DMS 273 treated with DMSO at 0.1 percent for 48 hours (cell line): ENCODE measurements at places on chromosomes 7 and 10.

- DNase-seq, result no peak
Measured at GRCh38 chr10:131181456-131181855, 130.1 kb downstream of the TCERG1L start.

DNA sequence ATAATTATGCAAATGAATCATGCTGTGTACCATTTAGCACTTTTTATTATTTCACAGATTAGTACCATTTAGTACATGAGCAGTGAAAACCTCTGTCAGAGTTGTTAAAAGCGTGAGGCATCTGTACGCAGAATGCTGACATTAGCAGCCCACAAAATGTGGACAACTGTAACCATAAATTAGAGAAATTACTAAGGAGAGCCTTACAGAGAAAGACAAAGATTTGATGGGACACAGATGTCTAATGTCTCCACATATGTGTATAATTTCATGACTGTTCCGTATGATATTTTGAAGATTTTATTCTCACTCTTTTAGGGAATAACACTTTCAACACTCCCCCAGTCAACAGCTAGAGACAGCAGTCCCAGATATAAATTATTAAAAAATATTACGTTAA is 414.0 kb upstream of the ANKRD30A start:
- DNase-seq, result no peak

- DNase-seq, result no peak
Measured at GRCh38 chr10:96584035-96584434, 2.8 kb downstream of the TM9SF3 start.

- DNase-seq, result no peak
Measured at GRCh38 chr7:95933618-95934017, 161.3 kb downstream of the DYNC1I1 start.

DNA sequence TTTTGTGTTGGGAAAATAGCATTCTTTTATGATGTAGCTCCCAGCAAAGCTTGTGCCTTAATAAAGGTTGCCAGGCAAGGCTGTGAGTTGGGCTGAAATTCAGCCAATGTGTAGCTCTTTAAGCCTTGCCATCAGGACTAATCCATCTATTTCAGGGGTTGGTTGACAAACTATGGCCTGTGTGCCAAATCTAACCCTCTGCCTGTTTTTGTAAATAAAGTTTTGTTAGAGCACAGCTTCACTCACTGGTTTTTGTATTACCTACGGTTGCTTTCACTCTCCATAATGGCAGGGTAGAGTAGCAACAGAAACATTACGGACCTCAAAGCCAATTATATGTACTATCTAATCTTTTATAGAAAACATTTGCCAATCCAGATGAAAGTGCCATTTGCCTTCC is 638.1 kb upstream of the POT1 start:
- DNase-seq, result no peak

DNA sequence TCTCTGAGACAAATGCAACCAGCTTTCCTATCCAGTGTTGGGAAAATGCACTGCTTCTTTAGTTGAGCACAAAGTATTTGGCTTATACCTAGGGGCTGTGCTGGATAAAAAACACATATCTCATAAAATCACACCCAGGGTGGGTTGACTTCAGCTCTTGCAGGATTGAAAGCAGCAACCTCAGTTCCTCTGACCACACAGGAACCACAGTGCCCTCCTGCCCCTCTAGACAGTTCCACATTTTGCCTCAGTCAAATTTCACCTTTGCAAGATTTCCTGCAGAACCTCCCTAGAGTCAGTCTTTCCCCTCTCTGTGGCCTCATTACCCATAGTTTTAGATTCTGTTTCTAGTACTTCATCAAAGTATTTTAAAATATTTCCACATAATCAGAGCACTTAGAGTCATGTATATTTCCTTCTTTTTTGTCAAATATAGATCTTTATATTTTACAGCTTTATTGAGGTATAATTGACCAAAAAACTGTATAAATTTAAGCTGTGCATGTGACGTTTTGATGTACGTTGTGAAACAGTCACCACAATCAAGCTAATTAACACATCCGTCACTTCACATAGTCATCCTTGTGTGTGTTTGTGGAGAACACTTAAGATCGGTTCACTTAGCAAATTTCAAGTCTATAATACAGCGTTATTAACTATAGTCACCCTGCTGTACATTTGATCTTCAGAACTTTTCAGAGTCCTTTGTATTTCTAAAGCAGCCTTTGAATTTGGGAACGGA is 37.0 kb upstream of the EGR2 start:
- no peak for DNase-seq

GRCh38 chr10:18238870-18239485 is 98.8 kb downstream of the CACNB2 start:
- no peak for DNase-seq

DNA sequence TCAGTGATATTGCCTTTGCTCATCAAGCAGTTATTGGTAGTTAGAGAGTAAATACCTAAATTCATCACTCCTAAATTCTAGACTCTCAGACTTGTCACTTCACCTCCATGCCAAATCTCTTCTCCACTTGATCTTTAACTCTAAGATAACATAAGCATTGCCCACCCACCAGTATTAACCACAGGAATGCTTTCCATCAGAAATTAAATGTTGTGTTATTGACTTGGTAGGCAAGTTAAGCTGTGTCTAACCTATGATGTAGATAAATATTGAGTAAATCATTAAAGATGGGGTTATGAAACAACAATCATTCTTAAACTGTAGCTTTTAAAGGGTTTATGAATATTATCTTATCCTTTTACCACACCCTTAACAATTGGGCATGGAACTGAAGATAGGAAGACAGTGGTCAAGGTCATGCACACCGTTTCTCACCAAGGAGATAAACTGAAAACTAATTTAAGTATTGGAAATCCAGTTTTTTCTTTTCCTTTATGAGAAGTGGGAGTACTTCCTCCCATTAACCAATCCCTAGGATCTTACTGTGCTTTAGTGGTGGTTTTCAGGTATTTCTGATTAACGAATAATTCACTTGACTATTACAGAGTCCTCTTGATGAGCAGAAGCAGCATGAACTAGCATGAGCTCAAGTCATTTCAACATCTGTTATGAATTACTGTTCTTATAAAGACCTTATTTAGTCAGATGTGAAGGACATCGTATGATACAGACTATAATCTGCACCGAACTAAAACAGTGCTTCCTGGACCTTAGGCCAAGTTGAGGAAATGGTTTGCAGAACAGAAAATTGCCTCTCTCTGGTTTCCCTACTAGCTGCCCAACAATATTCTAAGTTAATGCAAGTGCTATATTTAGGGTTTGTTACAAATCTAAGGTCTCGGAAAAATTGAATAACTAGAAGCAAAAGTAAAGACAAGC is 142.0 kb downstream of the LCOR start:
- DNase-seq, result no peak

- DNase-seq, result no peak
Measured at GRCh38 chr10:128156999-128157755, 31.0 kb upstream of the MKI67 start.

- no peak for DNase-seq
Measured at GRCh38 chr10:33861016-33861704, 526.7 kb upstream of the NRP1 start.

GRCh38 chr10:110056822-110057221 is 49.0 kb downstream of the ADD3 start:
- no peak for DNase-seq

DNA sequence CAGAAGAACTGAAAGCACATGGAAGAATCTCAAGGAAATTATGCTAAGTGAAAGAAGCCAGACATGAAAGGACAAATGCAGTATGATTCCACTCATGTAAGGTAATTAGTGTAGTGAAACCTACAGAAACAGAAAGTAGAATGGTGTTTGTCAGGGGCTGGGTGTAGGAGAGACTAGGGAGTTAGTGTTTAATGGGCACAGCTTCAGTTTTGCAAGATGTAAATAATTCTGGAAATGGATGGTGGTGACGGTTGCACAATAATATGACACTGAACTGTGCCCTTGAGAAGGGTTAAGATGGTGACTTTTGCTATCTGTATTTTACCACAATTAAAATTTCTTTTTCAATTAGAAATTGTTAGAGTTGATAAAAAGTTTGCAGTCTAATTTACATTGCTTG is 157.3 kb upstream of the ADCY1 start:
- no peak for DNase-seq

- no peak for DNase-seq
Measured at GRCh38 chr7:100983451-100984187, 14.3 kb downstream of the MUC12 start.

GRCh38 chr10:79285315-79286197 is 61.7 kb upstream of the PPIF start:
- DNase-seq, result no peak

DNA sequence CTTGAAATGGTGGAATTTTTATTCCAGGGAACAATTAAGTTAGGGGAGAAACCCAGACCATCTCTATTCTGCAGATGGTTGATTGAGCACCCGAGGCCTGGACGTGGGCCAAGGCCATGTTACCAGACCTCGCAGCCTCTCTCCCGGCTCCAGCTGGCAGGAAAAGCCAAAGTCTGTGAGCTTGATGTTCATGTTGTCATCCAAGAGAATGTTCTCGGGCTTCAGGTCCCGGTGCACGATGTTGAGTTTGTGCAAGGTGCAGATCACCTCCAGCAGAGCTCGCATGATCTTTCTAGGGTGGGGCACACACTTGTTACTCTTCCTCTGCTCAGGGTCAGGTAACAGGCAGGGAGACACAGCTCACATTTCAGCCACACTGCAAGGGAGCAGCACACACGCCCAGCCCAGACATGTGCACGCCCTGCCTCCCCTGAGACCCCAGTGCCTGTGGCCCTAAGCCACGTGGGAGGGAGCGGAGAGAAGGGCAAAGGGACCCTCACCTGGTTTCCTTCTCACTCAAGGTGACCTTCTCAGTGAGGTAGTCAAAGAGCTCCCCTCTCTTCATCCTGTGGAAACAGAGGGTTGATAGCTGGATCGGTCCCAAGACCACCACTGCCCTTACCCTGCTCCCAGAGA is 9.5 kb downstream of the PHKG1 start:
- DNase-seq, result peak; percentile 73

DNA sequence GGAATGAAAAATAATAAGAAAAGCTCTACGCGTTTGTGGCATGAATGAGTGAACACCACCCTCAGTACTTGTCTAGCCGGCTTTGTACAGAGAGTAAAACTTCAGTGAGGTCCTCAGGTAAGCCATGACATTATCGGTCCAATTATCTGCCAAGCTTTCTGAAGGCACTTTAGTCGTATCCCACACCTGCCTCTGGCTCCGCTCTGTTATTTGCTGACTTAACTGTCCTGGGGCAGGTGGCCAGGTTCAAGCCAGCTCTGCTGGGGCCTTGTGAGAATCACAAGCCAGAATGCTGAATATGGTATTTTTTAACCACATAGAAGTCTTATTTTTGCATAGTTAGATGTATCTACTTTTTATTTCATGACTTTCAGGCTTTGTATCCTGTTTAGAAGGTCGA is 66.0 kb upstream of the FHIP2A start:
- no peak for DNase-seq

DNA sequence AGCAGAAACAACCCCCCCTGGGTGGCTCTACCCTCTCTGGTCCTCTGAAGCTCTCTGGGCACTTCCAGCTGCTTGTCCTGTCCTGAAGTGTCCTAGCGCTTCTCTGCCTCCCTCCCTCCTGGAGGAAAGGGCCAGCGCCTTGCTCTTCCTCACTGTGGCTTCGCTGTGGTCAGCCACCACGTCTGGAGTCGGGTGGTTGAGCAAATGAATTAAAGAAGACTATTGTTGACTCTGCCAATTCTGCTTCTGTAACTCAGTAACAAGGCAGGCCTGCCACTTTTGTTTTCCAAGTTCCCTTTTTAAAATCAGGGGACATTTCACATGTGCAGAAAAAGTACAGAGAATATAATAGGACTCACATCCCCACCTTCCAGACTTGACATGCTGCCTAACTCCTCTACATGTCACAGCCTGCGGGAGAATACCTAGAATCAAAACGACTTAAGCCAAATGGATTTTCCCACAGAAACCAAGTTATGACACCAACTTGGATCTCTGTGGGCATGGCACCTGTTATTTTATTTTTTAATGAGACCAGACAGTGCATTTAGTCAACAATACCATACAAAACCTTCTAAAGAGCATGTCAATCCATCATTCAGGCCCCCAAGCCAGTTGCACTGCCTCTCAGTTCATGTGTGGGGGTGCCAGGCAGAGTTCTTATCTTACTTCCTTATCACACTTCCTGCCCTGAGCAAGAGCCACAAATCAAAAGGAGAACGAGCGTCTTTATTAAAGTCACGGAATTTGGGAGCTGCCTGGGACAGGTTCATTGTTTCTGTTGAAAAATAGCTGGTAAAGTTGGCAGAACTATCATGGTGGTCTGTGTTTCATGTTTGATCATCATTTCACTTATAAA is 6.8 kb downstream of the FFAR4 start:
- DNase-seq, result no peak

GRCh38 chr10:129880191-129880870 is 83.7 kb downstream of the EBF3 start:
- DNase-seq, result no peak

DNA sequence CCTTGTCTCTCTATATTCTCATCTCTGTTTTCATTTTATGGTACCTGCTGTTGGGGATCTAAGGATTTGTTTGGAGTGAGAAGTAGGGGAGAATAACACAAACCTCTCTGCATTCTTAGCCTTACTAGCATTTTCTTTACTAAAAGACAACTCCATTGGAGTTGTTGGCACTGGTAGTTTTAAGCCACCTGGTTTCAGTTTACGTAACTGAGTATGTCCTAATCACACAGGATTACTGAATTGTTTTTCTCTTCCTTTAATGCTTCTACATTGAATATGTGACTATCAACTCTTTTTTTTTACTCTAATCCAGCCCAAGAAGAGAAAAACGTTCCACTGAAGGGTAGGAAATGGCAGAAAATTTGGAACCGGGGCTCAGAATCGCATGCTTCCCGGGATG is 30.0 kb upstream of the TRIL start:
- no peak for DNase-seq

GRCh38 chr7:30888747-30889146 is 22.9 kb upstream of the AQP1 start:
- peak; percentile 55 for DNase-seq

GRCh38 chr10:88582411-88582805 is 710 bp downstream of the RNLS start:
- DNase-seq, result no peak

GRCh38 chr7:46754140-46754720 is 827.7 kb downstream of the TNS3 start:
- DNase-seq, result no peak

DNA sequence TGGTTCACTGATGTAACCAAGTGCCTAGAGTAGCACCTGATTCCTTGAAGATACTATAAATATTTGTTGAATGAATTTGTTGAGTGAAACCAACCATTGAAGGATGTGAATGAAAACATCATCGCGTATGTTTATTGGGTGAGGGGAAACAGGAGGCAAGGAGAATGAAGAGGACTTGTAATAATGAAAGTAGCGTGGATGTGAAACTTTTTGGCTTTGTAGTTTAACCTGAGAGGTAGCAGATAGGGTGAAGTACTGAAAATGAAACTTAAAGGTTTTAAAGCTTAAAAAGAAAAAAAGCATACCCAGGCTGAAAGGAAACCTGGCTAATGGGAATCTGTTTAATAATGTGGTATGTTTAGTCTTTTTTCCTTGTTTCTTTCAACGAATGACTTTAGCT is 5.2 kb downstream of the CCNY start:
- no peak for DNase-seq

DNA sequence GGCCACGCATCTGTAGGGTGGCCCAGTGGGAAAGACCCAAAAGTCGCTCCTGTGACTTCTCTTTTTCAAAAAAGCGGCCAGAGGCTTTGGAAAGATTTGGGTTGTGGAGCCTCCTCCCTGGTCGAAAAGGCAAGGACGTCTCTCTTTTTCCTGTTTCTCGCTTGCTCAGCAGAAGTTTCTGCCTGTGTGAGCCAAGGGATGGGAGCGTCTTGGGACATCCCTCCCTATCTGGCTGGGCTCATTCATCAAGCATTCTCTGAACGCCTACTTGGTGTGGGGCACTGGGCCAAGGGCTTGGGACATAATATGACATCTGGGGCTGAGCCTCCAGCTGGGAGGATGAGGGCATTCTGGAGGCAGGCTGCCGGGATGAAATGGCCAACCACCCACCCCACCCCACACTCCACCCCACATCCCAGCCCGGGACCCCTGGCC is 120.9 kb downstream of the C10orf105 start:
- peak; percentile 43 for DNase-seq
